ENCODE measurements at places on chromosomes 6 and 20.

DNA sequence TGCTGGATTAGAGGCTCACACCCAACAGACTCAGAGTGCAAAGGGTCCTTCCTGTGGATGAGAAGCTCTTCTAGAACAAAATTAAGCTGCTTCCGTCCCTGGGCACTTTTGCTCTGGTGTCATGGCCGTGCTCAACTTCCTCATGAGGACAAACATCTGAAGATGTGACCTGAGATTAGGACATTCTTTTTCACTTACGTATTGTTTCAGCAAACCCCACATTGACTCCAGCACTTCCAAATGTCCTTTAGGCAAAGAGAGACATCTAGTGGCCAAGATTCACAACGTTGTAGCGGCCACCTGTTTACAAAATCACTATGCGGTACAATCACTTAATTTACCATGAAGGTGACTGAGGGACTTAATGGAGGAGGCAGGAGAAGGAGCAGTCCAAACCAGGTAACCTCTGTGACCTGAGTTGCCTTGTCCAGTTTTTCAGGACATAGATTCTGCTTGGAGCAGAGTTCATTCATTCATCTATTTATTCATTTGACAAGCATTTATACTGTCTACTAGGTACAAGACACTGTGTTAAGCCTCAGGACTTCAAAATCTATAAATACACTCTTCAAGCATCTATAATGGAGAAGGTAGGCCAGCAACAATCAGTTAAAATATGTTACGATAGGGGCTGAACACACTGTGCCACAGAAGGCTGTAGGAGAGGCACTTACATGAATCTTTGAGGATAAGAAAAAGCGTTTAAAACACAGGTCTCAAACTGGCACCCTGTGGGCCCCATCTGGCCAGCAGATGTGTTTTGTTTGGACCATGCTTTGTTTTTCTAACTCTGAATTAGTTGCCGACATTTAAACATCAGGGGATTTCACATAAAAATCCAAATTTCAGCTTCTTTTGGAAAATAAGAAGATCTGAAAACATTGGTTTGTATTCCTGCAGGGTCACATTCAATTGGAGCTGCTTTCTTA lies 5.6 kb upstream of the ADGRF1 start:
- DNase-seq = peak; percentile 31

GRCh38 chr6:5087389-5087788 lies 2.2 kb downstream of the PPP1R3G start:
- no peak for DNase-seq

DNA sequence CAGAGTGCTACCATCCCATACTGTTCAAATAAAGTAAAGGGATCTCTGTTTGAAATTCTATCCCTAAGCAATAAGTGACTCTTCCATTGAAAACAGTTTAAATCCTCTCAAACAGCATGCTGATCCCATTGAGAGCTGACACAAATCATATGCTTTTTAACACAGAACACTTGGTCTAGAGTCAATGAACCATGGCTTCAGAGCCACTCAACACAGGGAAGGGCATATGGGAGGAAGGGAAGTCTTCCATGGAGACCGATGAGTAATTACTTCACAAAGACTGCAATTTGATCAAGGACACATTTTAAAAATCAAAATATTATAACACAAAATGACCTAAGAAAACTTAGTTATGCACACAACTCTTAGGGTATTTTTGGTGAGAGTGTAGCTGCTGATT lies 1073.0 kb upstream of the MAP3K7 start:
- no peak for DNase-seq

DNA sequence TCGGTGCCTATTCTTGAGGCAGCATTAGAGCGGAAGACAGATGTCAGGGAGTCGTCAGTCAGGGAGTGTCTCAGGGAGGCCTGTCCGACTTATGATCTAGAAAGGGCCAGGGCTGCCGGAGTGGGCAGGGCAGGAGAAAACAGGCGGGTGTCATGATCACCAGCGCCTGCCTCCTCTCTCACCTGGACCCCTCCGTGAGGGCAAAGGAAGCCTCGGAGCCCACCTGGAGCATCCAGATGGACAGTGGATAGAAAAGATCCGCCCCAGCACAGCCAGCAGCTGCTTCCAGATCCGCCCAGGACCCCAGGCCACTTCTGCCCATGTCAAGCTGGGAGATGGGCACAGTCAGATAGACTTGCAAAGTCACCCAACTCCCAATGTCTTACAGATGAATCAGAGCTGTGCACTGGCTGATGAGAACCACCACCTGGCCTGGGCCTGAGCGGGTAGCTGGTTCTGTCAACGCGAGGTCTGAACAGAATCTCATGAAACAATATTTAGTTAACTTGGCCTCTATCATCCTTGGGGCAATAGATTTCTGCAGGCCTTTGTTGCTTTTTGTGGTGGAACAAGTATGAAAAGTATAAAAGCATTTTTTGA lies 22.2 kb downstream of the PSMG4 start:
- DNase-seq = no peak

DNA sequence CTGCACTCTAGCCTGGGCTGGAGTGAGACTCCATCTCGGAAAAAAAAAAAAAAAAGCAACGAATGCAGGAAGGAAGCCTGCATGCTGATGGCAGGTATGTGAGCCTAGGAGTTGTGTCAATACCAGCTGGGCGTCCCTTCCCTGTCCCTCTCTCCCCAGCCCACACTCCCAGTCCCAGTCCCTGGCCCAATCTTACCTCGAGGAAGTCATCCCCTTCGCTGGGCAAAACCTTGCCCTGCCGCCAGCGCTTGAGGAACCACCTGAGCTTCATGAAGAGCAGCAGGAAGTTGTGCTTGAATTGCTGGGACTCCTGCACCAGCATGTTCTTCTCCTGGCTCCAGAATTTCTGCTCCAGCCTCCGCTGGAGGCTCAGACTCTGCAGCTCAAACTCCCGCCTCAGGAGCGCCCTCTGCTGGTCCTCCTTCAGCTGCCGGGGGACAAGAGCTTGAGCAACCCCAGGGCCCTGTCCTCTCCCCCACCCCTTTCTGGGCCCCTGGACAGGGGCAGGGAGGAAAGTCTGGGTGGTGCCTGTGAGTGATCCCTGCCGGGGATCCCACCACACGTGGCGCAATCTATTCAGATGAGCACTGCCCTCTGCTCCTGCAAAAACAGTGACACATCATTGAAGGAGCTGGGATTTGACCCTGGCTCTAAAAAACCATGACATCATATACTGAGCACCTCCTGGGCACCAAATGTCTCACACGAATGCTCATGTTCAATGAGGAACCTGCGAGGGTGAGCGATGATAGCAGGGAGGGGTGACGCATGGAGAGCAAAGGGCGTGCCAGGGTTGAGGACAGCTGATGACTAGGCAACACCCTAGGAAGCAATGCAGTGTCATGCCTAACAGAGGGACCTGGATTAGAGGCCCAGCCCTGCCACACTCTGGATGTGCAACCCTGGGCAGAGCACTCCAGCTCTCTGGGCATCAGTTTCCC lies 35.0 kb upstream of the DSN1 start:
- DNase-seq = peak; percentile 49

DNA sequence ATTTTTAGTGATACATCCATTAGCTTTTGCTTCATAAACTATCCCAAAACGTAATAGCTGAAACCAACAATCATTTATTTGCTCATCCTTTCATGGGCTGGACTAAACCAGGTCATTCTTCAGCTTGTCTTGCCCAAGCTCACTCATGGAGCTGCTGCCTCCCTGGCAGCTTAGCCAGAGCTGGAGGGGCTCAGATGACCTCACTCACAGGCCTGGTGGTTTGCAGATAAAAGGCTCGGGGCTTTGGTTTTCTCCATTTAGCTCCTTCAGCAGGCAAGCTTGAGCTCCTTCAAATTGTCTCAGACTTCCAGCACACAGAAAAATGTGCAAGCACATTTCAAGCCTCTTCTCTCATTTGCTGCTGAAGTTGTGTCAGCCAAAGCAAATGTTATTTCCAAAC lies 139.1 kb downstream of the BTBD3 start:
- no peak for DNase-seq

DNA sequence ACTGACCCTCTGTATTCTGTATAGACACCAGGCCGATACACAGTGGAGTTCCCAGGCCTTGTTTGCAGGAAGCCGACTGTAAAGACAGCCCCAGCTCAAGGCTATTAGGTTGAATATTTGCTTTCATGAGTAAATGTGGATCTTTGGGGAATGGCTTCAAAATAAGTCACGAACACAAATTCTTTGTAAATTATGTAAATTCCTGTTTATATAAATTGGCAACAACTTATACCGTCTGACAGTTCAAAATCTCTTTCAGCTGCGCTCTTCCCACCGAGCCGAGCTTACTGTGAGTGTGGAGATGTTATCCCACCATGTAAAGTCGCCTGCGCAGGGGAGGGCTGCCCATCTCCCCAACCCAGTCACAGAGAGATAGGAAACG lies 24.7 kb downstream of the EDN3 start:
- DNase-seq = no peak

- DNase-seq = no peak
Observed at GRCh38 chr20:40188319-40188718, 500.7 kb downstream of the MAFB start.

DNA sequence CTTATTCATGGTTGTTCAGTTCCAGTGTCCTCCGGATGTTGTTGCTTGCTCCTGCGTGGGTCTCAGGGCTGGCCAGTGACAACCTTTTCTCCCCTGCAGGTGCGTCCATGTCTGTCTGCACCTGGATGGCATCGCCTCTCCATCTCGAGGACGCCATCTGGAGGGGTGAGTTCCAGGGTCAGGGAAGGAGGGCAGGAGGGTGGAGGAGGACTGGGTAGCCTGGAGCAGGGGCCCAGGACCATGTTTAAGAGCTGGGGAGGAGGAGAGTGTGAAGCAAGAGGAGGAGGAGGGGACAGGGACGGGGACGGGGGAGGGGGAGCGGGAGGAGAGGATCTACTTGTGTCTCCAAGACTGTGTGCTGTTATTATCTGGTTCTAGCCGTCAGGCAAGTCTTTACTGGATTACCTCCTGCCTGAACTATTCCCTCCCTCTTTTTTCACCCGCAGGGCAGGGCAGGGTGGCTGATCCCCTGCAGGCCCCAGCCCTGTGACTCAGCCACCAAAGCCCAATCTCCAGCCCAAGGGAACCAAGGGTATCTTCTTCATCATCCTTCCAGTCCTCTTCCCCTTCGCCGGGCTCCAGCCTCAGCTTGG lies 32.2 kb upstream of the TULP1 start:
- DNase-seq = no peak

GRCh38 chr6:57040011-57040410 lies 6.5 kb upstream of the KIAA1586 start:
- DNase-seq = no peak

- no peak for DNase-seq
Observed at GRCh38 chr6:168318579-168319278, 848 bp downstream of the DACT2 start.

GRCh38 chr6:170297576-170298330 lies 6.9 kb upstream of the DLL1 start:
- no peak for DNase-seq

- no peak for DNase-seq
Observed at GRCh38 chr6:125636671-125637070, 112.8 kb upstream of the HEY2 start.

- DNase-seq = no peak
Observed at GRCh38 chr6:156029286-156029985, 573.8 kb upstream of the NOX3 start.
